ENCODE measurements at places on chromosomes 12 and 14.

- DNase-seq = no peak
Observed at GRCh38 chr12:27898022-27898421, 74.5 kb downstream of the PTHLH start.

GRCh38 chr12:69991690-69992288 lies 166.8 kb downstream of the MYRFL start:
- DNase-seq = no peak

DNA sequence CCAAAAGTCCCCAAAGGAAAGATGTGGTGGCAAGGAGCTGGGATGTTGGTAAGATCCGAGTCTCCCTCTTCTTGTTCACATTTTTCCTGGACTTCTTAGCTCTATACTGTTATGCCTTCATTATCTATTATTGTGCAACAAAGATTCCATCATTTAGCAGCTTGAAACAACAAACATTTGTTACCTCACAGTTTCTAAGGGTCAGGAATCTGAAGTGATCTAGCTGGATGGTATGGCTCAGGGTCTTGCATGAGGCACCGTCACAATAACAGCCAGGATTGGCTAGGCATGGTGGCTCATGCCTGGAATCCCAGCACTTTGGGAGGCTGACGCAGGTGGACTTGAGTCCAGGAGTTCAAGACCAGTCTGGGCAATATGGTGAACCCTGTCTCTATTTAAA lies 51.1 kb upstream of the KRAS start:
- DNase-seq = no peak

GRCh38 chr12:81957631-81958030 lies 198.5 kb upstream of the PPFIA2 start:
- DNase-seq = no peak

GRCh38 chr14:60265163-60265562 lies 16.1 kb downstream of the PPM1A start:
- DNase-seq = no peak

- DNase-seq = no peak
Observed at GRCh38 chr12:10154145-10154496, 17.8 kb downstream of the OLR1 start.

- DNase-seq = no peak
Observed at GRCh38 chr14:60723116-60723906, 840 bp downstream of the SIX4 start.

GRCh38 chr12:129009833-129010622 lies 156.8 kb downstream of the GLT1D1 start:
- no peak for DNase-seq

- no peak for DNase-seq
Observed at GRCh38 chr12:109160433-109160832, 44.0 kb downstream of the ACACB start.

GRCh38 chr12:90102957-90103652 lies 394.5 kb upstream of the ATP2B1 start:
- DNase-seq = no peak

DNA sequence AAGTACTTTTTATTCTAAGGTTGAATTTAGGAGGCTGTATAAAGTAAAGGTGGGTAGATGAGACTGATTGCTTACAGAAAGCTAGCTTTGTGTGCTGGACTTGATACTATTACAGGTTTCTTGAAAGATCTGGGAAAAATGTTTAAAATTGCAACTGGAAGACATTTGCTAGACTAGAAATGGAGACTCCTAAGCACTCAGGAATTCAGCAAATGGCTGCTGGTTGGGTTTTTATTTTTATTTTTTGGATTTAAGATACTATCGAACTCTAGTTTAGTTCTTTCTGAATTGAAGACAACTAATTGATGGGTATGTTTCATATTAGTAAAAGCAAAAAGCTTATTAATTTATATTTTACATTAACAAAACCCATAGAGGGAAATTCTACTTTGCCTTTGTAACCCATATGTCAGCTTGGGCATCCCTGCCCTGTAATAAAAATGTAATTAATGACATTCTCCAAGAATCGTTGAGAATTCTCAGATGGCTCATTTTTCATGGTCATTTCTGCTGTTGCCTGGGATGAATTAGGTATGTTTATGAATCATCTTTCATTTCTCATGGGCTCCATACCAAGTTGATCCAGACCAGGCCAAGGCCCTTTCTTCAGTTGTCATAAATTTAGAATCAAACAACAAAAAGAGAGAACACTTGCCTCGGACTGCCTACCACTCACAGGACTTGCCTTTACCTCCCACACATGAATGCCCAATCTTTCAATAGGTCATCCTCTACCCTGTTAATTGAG lies 102.1 kb downstream of the ERGIC2 start:
- no peak for DNase-seq

DNA sequence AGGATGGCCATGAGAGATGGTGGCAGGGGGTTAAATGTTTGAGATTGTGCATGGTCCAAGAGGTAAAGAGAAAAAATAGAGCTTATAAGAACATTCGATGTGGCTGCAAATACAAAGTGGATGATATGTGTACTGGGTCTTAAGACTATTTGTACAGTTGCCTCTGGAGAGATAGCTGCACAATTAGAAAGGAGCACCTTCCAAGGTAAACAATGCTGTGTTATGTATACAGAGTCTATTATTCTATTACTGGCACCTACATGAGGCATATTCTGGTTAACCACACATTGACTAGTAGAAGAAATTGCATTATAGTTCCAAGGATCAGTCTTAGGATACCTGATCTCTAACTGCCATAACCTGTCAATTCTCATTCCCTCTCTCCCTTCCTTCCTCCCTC lies 238.0 kb upstream of the FOXN3 start:
- no peak for DNase-seq

DNA sequence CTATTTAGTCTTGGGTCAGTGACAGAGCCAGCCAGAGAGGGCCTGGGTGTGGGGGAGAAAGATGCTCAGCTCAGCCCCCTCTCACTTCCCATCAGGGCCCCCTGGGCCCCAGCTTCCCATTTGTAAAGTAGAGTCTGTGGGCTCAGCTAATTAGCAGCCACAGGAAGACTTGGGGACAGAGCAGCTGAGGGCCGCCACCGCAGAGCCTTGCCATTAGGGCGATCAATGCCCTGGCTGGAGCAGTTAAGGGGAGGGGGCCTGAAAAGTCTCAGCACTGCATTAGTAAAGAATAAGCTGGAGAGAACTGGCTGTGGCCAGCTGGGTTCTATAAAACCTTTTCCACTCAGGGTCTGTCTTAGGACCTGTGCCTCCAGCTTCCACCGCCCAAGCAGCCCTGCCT lies 2.7 kb downstream of the PLEKHD1 start:
- DNase-seq = no peak

DNA sequence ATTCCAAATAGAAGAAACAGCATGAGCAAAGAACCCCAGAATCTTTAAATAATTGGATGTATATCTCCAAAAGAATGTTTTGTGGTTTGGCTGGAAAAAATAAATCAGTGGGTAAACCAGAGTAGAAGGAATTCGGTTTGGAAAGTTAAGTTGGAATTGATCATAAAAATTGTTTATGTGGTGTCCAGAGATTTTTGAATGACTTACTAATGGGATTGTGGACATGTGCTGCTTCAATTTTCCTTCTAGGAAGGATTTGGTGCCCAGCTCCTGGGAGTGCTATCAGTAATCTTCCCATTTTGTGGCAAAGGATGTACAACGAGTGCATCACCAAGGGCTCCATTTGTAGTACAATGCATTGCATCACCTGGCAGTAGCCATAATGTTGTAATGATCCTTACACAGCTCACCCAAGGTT lies 224.8 kb downstream of the SLC16A7 start:
- no peak for DNase-seq

DNA sequence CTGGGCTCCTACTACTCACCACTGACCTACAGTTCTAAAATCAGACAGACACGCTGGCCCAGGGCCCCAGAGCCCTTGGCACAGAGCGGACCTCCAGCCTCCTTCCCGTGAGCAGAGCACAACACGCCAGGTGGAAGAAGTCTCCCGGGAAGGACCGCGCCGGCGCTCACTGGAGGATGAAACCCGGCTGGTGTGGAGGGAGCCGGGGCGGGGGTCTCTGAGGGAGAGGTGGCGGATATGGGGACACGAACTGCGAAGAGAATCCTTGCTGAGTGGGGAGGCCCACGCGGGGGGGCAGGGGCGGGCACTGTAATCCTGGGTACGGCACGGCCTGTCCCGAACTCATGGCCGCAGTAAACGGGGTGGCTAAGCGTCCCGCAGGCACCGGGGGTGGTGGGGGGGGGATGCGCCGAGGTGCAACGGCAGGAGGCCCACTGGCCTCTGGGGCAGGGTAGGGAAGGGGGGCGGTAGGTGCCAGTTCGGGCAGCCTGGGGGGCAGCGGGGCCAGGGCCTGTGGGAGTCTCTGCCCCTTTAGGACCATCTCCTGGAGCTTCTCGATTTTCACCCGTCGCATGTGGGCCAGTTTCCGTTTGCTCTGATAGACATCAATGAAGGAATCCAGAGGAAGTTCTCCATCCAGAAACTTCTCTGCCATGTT lies 28.8 kb downstream of the VPS37B start:
- DNase-seq = no peak

GRCh38 chr12:92482599-92482998 lies 220.2 kb upstream of the PLEKHG7 start:
- no peak for DNase-seq

DNA sequence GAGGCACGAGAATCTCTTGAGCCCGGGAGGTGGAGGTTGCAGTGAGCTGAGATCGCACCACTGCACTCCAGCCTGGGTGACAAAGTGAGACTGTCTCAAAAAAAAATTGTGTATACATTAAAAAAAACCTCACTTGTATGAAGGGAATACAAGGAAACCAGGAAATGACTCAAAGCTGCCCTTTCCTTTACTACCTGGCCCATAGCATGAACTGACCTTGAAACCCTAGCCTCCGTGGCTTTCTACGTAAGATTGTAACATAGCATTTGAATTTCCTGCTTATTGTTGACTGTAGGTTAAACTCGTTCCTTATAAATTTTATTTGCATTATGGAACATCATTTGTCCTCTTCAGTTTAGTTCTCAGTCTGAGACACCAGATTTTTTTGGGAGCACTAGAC lies 9.1 kb upstream of the DDX47 start:
- DNase-seq = no peak

- no peak for DNase-seq
Observed at GRCh38 chr14:20093442-20093841, 17.1 kb upstream of the OR4K17 start.

DNA sequence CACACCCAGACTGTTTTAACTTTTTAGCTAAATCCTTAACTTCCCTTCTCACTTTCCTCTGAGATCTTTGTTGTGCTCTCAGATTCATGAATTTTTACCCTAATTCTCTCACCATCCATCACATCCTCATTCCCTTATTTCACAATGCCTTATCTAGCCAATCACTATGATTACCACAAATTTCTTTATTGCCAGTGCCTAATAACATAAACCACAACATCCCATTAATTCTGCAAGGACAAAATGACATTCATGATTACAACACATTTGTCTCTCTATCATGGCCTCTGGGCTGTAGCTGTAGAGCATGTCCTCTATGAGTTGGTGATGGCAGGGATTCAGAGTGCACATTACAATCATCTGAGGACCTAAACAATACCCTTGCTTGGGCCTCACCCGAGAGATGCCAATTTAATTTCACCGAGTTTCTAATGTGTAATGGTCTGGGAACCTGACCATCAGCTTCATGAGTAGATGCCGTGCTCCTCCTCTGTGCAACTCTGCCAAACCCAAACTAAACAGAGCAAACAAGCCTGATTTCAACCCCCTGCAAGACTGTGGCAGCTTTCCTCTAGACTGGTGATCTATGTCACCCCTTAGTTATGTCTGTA lies 99.3 kb downstream of the SPTSSA start:
- DNase-seq = no peak

DNA sequence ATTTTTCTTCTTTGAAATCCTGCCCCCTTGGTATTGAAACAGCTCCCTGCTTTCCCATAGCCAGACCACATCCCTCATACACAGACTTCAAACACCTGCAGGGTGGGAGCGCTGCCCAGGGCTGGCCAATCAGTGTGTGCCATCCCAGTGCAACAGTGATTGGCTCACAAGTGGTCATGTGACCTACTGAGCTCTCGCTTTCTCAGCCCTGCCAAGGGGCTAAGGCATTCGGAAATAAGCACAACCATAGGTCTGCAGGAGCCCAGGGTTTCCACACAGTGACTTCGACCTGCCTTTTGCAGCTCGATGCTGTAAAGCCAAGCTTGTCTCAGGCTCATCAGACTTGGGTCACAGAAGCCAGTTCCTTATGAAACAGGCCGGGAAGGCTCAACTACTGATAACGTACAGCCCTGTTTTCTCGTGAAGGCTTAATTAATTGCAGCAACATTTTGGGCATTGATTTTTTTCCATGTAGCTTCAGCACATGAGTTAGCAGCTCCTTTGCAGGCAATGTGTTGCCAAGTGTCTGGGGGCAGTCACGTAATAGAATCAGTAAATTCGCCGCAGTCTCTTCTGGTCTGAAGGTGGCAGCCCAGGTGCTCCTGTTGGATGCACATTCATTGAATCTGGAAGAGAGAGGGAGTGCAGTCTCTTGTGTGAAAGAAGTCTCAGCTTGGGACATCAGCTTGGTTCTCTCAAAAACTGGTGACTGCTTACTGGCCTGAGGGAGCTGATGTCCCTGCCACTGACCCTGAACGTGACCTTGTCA lies 1091.8 kb downstream of the AACS start:
- DNase-seq = no peak

- no peak for DNase-seq
Observed at GRCh38 chr12:18932715-18933114, 194.8 kb downstream of the CAPZA3 start.

DNA sequence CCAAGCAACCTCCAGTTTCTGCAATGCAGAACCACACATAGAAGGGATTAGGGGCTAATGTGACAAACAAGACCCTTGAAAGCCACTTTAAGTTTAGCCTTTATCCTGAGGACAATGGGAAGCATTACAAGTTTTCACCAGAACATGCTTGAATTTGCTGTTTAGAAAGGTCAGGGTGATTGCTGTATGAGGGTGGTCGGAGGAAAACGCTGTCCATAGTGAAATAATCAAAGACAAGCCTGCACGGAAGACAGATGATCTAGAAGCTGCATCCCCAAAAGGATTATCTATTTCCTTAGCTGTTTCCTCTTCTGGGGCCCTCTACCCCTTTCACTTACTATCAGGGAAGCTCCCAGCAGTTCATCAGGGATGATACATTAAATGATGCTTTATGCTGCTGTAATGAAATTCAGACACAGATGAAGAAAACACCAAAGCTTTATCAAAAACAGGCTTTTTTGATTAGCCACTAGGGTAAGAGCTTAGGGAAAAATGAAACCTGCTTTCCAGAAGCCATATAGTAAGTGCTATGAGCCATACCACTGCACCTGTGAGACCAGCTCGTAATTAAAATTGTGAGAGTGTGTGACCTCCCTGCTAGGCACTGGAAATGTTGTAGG lies 6.5 kb downstream of the HAL start:
- DNase-seq = no peak

- DNase-seq = no peak
Observed at GRCh38 chr12:116672842-116673516, 64.9 kb downstream of the SPRING1 start.

DNA sequence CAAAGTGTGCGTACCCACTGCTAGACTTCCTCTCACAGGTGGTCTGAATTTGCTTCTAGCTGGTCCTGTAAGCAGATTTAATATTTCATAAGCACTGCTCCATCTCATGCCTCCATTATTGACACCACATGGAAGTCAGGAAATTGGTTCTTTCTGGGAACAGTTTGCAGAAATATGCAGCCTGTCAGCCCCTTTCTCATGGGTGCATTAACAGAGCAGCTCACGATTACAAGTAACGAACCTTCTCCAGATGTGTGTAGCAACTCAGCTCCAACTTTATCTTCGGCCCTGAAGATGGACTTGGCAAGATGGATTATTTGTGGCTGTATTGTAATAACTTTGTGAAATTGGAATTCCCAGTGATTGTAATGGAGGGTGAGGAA lies 214.5 kb upstream of the DDHD1 start:
- no peak for DNase-seq

All from GOT3 (cell line).